ENCODE measurements at places on chromosomes 13 and 19.

- DNase-seq: no peak
Measured at GRCh38 chr13:34458756-34459715, 483.0 kb upstream of the NBEA start.

GRCh38 chr13:98582947-98583346 lies 6.0 kb upstream of the STK24 start:
- DNase-seq: no peak

DNA sequence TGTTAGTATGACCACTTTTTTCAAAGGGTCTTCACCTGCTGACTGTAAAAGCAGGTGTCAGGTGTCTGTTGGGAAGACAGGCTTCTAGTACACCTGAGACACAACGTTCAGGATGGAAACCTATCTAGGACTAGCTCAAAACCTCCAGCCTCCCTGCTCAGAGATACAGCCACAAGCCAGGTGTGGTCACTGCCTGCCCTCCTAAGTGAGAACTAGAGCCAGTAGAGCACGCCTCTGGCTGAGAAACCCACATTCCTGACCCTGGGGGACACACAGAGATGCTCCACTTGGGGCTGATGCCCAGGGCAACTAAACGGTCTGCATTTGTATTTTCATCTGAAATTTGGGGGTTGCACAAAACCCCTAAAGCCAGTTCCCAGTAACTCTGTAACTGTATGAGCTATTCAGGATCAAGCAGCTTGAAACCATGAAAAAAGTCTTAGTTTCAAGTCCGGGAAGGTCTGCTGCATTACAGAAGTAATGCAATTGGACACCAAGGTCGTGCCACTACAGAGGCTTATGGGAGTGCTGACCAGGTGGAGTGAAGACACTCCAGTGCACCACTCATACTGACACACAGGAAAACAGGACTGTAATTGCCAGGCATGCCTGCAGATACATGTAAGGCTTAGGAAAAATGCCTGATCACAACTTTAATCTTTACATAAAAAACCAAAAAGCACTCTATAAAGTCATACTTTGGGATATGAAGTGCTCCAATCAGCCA lies 27.8 kb downstream of the ANKRD10 start:
- no peak for DNase-seq

GRCh38 chr13:112748947-112749735 lies 59.3 kb downstream of the ATP11A start:
- DNase-seq: no peak

DNA sequence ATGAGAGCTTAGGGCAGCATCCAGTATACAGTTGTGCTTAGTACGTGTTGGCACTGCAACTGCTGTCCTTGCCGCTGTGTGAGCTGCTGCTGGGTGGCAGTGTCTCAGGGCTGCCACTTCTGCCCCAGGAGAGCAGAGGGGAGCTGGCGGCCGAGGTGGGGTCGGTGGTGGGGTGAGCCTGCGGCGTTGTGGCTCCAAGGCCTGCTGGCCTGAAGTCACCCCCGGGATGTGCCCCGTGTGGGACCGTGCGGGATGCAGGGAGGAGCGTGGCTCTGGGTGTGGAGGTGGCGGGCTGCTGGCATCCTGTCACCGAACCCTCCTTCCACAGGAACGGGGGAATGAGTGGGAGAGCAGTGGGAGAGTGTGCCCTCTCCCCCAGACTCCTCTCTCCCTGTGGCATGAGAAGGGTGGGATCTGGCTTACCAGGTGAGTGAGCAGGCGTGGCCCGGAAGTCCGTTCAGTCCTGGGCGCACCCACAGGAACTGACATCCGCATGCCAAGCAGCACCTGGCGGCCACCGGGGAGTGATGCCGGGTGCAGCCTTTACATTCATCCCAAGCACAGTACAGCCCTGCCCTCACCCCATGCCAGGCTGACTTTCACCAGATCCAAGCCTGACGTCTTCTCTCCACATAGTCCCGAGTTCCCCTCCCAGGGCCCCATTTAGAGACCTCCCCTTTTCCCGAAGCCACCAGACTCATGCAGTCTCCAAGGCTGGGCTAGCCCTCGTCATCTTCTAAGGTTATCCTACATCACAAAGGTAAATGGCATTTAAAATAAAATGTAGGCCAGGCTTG lies 26.6 kb downstream of the MCF2L start:
- no peak for DNase-seq

- no peak for DNase-seq
Measured at GRCh38 chr19:33841685-33842084, 45.0 kb downstream of the KCTD15 start.

DNA sequence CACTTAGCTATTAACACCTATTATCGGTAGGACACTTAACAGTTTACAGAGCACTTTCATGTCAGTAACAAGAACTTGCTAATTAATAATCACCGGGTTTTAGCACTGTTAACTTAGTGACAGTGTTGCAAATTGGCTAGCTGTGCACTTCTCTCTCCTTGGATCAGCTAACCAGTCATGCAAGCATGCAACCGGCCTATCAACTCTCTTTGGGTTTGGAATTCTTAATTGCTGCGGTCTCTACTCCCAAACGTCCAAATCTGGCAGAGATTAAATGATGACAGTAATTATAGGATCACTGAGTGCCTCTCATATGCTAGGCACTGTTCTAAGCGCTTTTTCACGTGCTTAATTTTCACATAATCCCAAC lies 1.2 kb downstream of the EPS15L1 start:
- DNase-seq: no peak

DNA sequence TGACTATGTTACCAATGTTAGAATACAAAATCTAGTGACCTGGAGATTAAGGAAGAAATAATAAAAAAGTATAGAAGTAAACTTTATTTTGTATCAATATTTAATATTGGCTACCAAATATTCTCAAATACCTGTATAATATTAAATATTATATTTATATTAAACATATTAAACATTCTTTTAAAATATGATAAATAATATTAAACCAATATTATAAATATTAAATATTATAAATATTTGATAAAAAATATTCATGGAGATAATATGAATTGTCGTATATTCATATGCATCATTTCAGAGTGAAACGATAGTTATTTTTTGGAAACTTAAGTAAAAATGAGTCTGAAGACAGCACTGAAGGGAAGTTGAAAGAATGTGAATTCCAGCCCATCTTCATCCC lies 571.2 kb upstream of the KLF12 start:
- DNase-seq: no peak

- DNase-seq: no peak
Measured at GRCh38 chr19:1163934-1164683, 10.0 kb downstream of the SBNO2 start.

- no peak for DNase-seq
Measured at GRCh38 chr13:113928685-113929627, 44.9 kb downstream of the C13orf46 start.

DNA sequence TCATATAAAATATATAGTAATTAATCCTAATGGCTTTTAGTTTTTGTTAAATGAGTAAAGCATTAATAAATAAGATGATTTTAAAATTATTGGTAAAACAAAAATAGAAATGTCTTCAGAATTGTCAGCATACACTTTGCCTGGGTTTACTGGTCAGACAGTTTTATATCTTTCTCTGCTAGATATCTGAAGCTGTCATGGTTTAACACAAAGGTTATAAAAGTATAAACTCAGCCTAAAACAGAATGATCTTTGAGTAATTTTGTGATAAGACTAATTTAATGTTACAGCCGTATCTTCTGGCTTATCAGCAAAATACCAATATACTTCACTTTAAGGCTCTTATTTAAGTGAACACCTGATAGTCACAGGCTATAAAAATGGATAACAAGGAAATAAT lies 17.8 kb upstream of the NAA16 start:
- DNase-seq: no peak

DNA sequence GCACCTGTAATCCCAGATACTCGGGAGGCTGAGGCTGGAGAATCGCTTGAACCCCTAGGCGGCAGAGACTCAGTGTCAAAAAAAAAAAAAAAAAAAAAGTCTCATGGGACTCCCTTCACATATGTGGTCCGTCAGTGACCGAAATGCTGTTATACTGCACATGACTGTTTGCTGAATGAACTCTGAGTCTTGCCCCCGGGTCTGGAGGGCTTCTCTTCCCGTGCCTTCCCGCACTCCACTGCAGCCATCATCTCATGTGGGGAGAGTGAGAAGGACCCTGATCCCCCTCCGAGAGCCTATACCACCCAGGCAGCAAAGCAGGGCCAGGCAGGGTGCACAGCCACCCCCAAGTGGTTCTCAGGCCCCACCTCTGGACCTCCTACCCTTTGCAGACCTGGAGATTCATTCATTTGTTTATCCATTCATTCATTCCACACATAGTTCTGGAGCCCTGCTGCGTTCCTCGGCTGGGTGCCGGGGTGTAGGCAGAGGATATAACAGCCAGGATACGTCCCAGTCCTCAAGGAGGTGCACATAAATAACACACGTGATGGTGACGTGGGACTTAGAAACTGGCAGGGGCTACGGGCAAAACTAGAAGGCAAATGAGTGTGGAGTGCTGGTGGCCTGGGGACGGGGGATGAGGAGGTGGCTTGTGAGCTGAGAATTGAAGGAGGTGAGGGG lies 14.2 kb downstream of the NDUFA11 start:
- DNase-seq: no peak

DNA sequence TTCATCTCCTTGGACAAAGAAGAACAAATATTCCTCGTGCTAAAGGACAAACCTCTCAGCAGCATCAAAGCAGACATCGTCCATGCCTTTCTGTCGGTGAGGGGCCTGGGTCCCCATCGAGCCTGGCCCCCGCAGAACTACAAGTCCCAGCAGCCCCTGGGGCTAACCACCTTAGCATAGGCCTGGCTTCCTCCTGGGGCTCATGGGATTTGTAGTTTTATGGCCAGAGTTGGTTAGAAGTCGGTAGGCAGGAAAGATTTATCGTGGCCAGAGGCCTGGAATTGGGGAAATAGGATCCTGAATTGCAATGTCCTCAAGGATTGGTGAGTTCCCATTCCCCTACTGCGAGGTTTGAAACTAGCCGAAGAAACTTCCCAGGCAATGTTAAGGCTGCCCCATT lies 19.6 kb downstream of the TMEM150B start:
- no peak for DNase-seq

GRCh38 chr19:14015524-14016035 lies 9.5 kb upstream of the RFX1 start:
- no peak for DNase-seq

DNA sequence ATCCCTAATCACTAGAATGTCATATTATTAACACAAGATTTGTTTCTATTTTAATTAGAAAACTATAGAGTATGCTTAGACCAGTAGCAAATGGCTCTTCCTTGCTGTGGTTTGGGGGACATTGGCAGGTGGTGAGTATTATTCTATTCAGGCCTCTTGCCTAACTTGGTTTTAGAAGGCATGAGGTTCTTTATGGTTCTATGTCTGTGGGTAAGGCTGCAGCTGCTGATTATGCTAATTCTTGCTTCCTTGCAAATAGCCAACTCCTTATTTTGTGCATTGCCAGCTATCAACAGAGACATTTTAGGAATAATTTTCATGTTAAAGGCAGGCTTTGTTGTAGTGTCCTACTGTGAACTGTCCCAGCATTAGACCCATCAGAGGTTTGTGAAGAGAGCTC lies 1344.9 kb downstream of the UQCRFS1 start:
- no peak for DNase-seq

DNA sequence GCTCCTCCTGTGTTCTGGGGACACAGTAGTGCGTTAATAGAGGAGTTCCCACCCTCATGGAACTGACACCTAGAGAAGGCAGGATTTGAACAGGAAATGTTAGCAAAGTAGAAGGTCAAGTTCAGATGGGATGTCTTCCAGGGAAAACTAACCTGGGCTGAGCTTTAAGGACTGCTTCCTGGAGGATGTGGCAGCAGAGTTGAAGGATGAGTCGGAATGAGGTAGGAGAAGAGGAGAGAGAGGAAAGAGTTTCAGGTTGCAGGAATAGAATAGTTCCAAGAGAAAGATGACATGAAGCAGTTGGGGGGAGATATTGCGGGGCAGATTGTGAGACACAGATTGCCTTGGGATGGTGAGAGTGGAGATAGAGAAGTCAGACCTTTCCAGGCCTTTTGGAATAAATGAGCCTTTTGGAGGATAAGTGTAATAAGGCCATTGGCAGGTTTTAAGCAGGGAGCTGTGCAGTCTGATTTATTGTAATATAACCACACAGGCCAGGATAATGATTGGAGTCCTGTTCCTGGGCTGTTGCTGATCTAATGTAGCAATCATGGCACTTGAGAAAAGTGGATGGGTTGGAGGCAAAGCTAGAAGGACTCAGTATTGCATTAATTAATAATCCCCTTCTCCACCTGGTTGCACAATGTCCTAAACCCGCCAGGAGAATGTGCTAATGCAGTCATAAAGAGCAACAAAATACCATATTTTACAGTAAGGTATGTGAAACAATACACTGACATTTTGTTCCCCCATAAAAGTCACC lies 205.4 kb downstream of the SHISA2 start:
- no peak for DNase-seq

DNA sequence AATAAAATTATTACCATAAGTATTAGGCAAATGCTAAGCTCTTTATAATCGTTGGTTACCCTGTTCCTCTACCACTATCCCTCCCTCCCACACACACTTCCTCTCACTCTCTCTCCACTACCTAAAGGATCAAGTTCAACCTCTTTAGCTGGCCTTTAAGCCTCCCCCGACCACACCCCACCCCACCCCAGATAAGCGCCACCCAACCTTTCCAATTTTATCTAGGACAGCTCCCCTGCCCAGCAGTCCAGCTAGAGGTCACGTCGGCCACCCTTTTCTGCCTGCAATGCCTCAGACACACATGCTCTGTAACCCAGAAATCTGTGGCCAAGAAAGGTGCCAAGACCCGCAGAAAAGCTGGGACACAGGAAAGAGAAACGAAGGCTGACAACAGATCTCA lies 1.1 kb downstream of the LYPD4 start:
- no peak for DNase-seq

DNA sequence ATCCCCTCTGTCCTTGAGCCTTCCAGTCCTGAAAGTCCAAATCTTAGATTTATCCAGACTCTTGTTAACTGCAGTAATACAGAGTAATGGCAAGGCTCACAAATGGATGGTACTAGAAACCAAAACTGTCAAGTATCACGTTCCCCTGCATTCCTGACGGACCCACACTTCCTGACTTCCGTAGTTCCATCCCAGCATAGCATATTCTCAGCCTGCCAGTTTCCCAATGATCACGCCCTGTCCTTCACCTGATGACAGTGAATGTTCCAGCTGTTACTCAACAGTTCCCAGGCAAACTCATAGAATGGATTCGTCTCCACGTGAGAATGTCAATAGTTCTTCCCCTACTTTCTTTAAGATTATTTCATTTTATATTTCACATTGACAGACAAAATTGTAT lies 33.6 kb downstream of the SLC7A1 start:
- DNase-seq: no peak

GRCh38 chr13:35127466-35127865 lies 185.4 kb downstream of the NBEA start:
- DNase-seq: no peak

Measured in stimulated activated CD8-positive, alpha-beta memory T cell treated with anti-CD3 and anti-CD28 coated beads, Interleukin-2, amount 100 ng/mL, for 1 hour (primary cell).